SJCRH30 (cell line): ENCODE measurements at places on chromosomes 5 and 9. TPM values are rescaled to one million over a fixed set of nuclear protein-coding genes. Genes with fewer than 3 reads are reported as not detected.

GRCh38 chr5:28397502-28397941 is 1359.1 kb upstream of the CDH9 start:
- DNase-seq = no peak

The OTP gene
- not detected in 2 replicates for total RNA-seq

The AGXT2 gene
- not detected in 2 replicates for total RNA-seq

DNA sequence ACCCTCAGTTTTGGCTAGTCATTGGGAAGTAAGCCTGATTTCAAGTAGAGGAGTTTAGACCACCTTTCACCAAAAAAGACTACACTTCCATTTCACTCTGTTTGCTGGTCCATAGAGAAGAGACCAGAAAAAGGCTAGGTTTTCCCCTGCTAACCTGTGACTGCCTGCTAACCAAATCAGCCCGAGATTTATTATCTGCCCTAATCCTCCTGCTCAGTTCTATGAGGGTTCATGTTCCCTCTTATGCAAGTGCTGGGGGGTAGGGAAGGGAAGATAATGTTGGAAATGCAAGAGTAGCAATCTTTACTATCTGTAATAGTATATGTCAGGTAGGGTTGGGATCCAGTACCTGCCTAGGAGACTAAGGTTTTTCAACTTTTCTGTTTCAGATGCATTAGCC is 51.6 kb upstream of the CCNG1 start:
- DNase-seq = no peak

DNA sequence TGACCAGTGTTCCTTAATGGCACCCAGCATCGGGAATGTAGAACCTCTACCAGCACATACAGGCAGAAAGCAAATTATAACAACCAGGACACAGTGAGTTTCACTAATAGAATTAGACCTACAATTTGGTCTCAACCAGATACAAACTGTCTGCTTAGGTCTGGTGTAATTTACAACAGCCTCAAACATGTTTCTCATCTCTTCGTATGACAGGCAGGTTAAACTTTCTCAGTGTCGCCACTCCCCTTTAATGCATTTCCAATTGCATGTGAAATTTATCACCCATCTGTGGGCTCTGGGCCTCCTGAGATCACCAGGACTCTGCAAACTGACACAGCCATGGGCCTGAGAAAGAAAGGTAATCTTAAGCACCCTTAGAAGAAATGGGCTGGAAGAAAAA is 218.7 kb downstream of the DCP2 start:
- DNase-seq = no peak

The HACD4 gene
- total RNA-seq = not detected in 2 replicates

The LPCAT1 gene
- 36.9 and 44.6 TPM in 2 replicates for total RNA-seq
